Bronchial epithelial cell (primary cell): ENCODE measurements at places on chromosomes 5 and 9. TPM values are rescaled to one million over a fixed set of nuclear protein-coding genes. Genes with fewer than 3 reads are reported as not detected.

Gene NUTM2F
- not detected in 2 replicates for total RNA-seq

Gene PCDHB3
- under 0.01 and 0.13 TPM in 2 replicates for total RNA-seq

GRCh38 chr5:109482748-109483147 is 73.0 kb upstream of the PJA2 start:
- DNase-seq: no peak

GRCh38 chr9:38106488-38106887 is 37.5 kb upstream of the SHB start:
- peak; percentile 57 for DNase-seq

DNA sequence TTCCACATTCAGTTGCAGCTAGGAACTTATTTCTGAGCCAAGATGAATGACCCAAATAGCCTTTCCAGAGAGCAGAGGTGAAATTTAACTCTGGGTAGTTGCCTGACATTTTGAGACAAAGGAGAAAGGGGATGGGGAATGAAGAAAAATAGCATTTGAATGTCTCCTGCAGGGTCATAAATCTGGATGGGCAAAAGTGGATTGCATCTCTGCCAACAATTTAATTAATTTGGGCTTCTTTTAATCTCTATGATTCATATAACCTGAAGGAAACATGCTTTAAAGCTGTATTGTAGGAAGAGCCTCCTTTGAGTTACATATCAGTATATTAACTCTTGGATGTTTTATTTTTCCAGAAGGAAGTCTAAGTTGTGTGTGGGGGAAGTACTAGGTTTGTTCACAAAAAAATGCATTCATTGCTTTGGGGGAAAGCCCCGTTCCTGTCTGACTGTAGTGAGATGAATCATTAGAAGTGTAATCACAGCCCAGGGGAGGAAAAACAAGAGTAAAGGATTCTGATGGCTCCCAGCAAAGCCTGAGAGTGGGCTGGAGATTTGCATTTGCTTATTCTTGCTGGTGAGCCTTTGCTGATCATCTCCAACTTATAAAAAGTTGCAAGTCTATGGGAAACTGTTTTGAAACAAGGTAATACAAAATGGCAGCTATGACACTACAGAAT is 133.0 kb upstream of the IQGAP2 start:
- DNase-seq: peak; percentile 83

- DNase-seq: no peak
Measured at GRCh38 chr5:81172710-81173109, 60.4 kb upstream of the CKMT2 start.

GRCh38 chr5:147403651-147404640 is 105.9 kb downstream of the DPYSL3 start:
- DNase-seq: peak; percentile 93

GRCh38 chr9:99351647-99352046 is 129.6 kb downstream of the SEC61B start:
- no peak for DNase-seq

DNA sequence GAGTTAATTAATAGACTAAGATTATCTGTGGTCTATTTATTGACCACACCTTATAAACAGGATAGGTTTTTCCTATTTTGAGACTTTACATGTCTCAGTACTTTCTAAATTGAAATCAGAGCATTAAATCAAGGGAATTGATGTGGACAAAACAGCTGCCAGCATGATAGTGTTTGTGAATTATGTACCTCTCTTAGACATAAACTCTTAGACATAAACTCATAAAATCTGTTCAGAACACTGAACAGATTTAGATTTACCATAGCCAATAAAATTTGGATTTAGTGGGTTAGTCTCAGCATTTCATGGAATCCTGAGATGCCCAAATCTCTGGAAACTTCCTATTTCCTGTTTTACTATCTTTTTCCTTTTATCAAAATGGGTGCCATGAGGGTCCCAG is 11.5 kb upstream of the AGXT2 start:
- no peak for DNase-seq

DNA sequence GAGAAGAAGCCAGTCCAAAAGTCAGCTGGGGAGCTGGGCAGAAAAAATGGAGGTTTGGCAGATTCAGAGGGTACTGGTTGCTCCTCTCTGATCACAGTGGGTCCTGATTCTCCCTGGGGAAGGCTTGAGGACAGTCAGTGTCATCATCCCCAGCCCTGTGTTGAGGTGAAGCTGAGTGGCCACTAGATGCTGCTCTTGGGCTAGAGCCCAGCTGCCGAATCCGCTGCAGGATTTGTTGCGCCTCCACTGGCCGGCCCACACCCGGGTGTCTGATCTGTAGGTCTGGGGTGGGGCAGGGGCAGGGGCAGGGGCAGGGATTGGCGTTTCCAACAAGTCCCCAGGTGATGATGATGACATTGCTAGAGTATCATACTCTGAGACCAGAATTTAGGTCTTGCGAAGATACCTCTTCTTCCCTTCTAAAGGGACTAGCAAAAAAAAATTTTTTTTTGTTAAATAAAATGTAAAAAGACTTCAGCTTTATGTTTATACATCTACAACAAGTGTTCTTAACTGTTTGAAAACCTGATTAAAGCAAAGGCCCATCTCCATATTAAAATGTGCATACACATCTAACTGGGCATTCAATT is 106.8 kb downstream of the PDE6A start:
- peak; percentile 58 for DNase-seq

DNA sequence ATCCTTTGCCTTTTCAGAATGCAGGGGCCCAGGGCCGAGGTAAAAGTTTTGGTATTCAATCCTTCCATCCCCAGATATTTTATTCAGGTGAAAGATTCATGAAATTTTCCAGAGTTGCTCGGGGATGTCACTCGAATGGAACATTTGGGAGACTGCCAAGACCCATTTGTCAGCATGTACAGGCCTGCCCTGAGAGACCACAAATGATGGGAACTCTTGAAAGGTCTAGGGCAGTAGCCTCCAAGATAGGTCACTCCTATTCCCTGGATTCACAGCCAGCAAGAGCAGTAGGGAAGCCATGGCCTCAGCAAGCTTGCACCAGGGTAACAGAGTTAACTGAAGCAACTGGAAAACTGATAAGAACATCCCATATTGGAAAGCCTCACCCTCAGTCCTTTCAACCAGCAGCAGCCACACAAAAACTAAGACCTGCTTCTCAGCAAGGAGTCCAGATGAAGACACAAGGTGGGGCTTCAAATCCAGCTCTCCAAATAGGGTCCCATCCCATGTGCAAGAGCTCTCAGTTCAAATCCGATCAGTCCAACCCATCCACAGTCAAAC is 12.5 kb downstream of the CARD6 start:
- peak; percentile 33 for DNase-seq

DNA sequence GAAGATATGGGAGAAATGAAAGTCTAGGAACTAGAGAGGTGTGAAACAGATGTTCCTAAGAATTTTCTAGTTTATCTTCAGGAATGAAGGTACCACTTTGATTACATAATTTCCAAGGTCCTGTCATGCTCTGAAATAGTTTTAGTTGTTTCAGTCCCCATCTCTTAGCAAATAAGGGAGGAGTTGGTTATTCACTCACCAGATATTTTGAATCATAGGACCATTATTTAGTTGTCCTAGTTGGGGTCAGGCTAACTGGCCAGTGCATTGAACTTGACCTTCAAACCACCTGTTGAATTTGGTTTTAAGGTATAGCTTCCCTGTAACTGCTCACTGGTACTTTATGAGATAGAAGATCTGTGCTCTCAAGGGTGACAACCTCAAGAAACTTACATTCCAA is 53.9 kb upstream of the TNFAIP8 start:
- peak; percentile 35 for DNase-seq
